ENCODE measurements at places on chromosomes 1 and 21.

GRCh38 chr1:151990856-151991198 lies 2.8 kb downstream of the S100A10 start:
- no peak for DNase-seq

GRCh38 chr1:212712451-212713303 lies 13.0 kb upstream of the BATF3 start:
- DNase-seq = no peak

DNA sequence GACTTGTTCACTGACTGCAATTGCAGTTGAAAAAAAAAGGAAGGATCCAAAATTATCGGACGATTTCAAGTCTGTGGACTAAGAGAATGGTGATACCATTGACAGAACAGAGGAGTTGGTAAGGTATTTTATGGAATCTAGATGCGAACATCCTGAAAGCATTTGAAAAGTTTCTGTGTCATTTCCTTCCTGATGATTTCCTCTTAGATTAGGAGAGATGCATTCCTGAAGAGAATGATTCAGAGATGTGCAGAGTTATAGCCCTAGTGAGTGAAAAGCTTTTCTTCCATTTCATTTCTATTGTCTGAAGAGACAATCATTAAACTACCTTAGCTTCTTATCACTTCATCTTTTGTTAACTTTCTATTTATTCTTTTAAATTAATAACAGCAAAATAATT lies 200.0 kb downstream of the KCNK2 start:
- no peak for DNase-seq

DNA sequence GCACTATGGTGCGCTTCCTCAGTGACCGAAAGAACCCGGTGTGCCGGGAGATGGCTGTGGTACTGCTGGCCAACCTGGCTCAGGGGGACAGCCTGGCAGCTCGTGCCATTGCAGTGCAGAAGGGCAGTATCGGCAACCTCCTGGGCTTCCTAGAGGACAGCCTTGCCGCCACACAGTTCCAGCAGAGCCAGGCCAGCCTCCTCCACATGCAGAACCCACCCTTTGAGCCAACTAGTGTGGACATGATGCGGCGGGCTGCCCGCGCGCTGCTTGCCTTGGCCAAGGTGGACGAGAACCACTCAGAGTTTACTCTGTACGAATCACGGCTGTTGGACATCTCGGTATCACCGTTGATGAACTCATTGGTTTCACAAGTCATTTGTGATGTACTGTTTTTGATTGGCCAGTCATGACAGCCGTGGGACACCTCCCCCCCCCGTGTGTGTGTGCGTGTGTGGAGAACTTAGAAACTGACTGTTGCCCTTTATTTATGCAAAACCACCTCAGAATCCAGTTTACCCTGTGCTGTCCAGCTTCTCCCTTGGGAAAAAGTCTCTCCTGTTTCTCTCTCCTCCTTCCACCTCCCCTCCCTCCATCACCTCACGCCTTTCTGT lies 7.3 kb upstream of the PIGV start:
- no peak for DNase-seq

DNA sequence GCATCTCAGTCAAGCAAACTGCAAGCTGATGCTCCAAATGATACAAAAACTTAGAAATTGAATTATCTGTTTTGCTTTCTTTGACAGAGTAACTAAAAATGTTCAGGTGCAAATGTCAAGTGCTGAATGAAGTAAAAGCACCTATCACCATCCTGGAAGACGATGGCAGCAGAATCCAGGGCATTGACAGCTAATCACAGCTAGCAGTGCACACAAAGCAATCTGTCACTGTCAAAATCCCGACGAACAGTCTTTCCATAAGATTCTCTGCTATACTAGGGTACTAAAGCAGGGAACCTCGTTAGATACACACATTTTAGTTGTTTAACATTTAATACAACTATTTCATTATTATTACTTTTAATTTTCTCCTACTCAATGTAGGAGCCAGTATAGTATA lies 233.3 kb downstream of the BRINP3 start:
- no peak for DNase-seq

- no peak for DNase-seq
Observed at GRCh38 chr1:87515781-87516180, 187.1 kb downstream of the LMO4 start.

GRCh38 chr1:82421782-82422181 lies 621.0 kb downstream of the ADGRL2 start:
- no peak for DNase-seq

DNA sequence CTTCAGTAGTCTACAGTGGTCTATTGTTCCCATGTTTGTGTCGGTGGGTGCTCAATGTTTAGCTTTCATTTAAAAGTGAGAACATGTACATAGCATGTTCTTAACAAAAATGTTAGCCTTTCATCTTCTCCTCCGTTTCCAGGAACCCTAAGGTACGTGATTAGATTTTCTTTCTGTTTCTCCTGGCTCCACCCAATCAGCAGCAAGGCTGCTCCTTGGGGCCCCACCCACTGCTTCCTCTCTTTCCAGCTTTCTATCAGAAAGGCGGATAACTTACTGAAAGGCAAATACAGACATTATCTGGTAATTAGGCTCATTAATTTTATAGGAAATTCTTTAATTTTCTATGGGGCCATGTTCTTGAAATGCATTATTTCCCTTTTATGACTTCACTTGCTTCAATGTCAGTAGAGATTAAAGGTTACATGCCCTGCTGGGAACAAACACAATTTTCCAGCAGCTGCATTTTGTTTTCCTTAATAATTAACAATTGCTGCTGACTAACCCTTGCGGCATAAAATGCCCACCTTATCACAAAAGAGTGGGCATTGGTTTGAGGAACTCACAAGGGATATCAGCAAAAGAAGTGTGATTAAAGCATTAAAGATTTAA lies 324.9 kb upstream of the SNX7 start:
- no peak for DNase-seq

GRCh38 chr1:23196627-23197328 lies 20.5 kb downstream of the HTR1D start:
- peak; percentile 91 for DNase-seq

DNA sequence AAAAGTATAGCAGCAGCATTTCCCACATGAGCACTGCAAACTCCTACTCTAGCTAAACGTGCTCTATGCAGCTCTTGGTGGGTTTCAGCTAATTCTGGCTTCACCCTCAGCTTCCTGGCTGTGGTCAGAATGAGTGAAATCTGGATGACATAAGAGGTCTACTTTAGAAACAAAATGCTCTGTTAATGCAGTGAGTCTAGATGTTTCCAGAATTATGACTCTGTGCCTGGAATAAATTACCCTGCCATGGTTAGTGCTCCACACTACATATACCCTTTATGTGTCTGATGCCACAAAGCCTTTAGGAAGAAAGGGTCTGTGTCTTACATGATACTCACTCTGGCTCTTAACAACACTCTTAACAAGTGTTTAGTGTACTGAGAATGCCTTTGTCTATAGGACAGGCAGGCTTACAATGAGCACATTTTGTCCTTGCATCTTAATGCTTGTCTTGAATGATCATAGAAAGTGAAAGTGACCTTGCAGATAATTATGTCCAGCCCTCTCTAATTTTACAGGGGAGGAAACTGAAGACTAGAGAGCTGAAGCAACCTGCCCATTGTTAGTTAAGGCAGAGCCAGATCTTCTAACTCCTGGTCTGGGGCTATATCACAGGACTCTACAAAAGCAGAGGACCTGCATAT lies 9.2 kb downstream of the S100A10 start:
- DNase-seq = no peak

GRCh38 chr1:230728710-230729392 lies 14.9 kb upstream of the AGT start:
- DNase-seq = no peak

DNA sequence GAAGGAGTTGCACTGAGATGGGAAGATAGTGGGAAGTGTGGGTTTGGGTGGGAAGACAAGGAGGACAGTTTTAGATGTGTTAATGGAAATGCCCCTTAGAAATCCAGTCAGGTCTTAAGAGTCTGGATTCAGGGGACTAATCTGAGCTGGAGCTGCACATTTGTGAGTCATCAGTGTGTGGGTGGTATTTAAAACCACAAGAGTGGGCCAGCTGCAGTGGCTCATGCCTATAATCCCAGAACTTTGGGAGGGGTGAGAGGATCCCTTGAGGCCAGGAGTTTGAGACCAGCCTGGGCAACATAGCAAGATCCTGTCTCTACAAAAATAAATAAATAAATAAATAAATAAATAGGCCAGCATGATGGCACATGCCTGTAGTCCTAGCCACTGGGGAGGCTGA lies 40.9 kb upstream of the SLC6A9 start:
- peak; percentile 61 for DNase-seq

GRCh38 chr1:19809044-19809750 lies 5.9 kb downstream of the RNF186 start:
- DNase-seq = no peak

GRCh38 chr1:66206563-66207144 lies 327.3 kb upstream of the SGIP1 start:
- DNase-seq = no peak

- no peak for DNase-seq
Observed at GRCh38 chr1:91754816-91755580, 131.0 kb downstream of the TGFBR3 start.

DNA sequence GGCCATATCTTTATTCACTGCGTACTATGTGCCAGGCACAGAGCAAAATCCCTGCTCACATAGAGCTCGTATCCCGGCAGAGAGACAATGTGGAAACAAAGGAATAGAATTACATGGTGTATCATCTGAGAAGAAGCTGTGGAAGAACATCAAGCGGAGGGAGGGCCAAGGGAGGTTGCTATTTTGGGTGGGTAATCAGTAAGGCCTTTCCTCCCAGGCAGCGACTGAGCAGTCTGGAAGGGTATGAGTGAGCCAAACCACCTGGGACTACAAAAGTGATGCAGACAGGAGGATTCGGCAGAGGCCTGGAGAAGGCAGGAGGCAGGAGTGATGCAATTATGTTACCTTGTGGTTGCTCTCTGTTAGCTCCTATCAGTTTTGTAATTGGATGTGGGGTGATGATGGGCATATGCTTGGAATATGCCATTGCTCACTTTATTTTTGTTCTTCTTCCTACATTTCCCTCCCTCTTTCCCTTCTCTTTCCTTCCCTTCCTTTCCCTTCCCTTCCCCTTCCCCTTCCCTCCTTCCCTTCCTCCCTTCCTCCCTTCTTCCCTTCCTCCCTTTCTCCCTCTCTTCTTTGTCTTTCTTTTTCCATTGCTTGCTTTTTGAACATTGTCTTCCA lies 172.9 kb downstream of the DISC1 start:
- DNase-seq = no peak

DNA sequence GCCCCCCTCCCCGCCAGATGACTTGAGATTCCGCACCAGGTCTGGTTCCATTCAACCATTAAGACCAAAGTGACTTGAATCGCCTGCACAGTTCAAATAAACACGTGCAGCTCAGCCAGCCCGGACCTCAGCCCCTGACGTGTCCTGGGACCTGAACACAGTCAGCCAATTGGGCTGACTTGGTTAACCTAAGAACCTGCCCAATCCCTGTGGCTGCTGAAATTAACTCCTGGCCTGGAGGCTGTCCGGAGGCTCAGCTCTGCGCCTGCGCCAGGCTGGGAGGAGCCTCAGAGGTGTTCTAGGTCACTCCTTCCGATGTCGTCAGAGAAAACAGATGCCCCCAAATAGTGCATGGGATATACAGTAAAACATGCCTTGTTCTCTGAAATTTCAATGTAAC lies 73.4 kb downstream of the SCCPDH start:
- no peak for DNase-seq

GRCh38 chr21:23384679-23385078 lies 2222.6 kb downstream of the MRPL39 start:
- DNase-seq = no peak

DNA sequence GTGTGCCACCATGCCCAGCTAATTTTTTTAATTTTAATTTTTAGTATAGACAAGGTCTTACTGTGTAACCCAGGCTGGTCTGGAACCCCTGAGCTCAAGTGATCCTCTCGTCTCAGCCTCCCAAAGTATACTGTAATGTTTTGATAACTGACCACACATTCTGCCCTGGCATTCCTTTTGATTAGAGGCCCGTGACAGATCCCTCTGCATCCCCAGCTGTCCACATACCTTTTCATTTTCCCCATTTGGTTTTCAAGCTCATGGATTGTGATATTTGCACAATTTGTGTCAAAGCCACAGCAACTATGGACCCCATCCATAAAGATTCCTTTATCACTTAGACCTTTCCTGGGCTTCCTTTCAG lies 116.8 kb upstream of the ATP1A1 start:
- no peak for DNase-seq

GRCh38 chr1:24970399-24970753 lies 40.3 kb upstream of the RUNX3 start:
- no peak for DNase-seq

- no peak for DNase-seq
Observed at GRCh38 chr1:164058198-164058597, 500.8 kb upstream of the PBX1 start.

GRCh38 chr1:87042111-87042811 lies 127.8 kb downstream of the HS2ST1 start:
- DNase-seq = no peak

DNA sequence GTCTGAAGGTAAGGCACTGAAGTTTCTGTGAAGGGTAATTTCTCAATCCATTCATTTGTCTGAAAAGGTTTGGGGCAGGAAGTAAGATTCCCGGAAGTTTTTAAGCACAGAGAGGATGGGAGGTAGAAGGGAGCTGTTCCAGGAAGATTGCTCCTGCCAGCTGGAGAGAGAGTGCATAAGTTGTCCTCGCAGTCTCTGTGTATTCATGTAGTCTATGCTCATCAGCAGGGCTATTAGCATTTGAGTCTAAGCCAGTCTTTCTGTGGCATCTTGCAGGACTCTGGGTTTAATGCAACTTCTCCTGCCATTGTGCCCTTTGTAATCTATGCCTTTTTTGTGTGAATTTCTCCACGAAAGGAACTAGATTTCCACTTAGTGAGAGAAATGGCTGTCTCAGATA lies 140.8 kb upstream of the FGGY start:
- DNase-seq = no peak

DNA sequence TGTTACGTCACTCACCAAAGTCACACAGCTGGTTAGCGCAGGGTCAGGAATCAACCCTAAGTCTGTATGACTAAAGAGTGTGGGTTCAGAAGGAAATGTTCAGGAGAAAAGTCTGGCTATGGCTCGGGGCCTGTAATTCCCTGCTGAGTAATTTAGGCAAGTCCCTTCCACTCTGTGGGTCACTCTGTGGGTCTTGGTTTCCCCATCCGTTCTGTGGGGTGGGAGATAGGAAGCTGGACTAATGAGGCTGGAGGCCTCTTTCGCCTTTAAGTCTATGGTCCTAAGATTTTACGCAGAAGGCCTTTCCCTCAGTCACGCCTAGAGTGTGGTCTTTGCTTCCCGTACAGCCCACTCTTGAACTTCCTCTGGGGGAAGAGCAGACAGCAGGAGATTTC lies 14.3 kb upstream of the MED18 start:
- DNase-seq = no peak

- DNase-seq = no peak
Observed at GRCh38 chr1:204192589-204193352, 3.5 kb downstream of the KISS1 start.

DNA sequence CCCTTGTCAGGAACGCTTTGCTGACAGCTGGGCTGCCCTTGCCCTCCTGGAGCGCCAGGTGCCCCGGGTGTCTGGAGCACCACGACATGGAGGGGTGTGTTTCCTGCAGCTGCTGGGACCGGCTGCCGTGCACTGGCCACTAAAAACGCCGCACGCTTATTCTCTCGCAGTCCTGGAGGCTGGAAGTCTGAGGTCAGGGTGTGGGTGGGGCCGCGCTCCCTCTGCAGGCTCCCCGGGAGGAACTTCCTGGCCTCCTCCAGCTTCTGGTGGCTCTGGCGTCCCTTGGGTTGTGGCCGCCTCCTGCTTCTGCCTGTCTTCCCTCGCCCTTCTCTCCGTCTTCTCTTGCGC lies 28.0 kb upstream of the PLCH2 start:
- no peak for DNase-seq

Data from HCT116 (cell line).